ENCODE measurements at places on chromosomes 2 and 18.

DNA sequence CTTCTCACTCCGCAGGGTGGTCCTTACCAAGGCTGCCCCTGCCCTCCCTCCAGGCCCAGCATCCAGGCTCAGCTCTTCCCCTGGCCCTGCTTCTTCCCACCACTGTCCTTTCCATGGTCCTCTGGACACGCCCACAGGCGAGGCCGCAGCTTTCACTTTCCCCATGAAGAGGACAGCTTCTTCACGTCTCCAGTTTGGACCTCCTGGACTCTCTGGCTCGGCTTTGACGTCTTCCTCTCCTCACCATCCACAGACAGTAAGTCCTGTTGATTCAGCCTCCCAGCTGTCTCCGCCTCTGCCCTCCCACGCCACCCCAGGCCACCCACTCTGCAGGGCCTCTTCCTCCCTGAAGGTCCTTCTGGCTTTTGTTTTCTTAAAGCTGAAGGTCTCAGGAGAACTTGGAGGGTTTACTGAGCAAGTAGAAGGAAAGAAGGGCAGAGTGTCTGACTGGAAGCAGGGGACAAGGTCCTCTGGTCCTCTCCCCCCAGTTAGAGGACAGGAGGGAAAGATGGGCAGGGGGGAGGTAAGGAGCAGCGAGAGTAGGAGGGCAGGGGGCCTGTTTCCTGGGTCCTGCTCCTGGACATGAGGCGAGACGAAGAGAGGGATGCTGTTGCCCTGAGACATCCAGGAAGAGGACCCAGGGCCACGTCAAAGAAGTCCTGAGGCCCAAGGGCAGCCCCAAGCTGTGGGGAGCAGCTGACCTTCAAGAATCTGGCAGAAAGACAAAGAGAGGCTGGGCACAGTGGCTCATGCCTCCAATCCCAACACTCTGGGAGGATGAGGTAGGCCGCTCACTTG, 24.7 kb upstream of the NMUR1 start:
- no peak for DNase-seq

DNA sequence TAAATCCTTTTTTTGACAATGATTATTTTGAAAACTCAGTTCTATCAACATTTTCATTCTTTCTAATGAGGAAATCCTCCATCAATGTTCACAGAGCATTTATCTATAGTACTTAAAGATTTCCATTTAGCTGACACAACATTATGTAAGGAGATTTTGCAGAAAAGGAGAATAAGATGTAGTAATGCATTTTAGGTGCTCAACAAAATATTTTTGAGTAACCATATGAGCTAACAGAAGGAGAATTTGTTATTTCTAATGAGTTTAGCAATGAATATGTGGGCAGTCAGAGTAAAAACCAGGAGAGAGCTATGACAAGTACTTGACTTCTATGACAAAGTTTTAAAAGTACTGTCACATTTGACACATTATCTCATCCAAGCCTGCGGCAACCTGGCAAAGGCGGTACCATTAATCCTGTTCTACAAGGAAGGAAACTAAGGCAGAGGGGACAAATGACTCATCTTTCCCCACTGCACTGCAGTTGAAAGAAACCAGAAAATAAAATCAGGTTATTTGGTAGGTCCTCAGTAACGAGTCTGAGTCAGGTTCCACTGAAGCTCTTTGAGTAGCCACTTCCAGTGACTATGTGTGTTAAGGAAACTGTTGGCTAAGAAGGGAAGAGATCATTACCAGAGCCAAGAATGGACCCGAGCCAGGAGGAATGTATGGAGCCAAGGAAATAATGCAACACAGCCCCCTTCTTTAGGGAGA, 134.1 kb upstream of the ITGB6 start:
- no peak for DNase-seq

GRCh38 chr2:190215620-190216019, 104.0 kb downstream of the HIBCH start:
- no peak for DNase-seq

GRCh38 chr18:65934874-65935273, 184.1 kb downstream of the CDH7 start:
- DNase-seq = no peak

GRCh38 chr2:119184512-119184911, 26.0 kb upstream of the C1QL2 start:
- no peak for DNase-seq

DNA sequence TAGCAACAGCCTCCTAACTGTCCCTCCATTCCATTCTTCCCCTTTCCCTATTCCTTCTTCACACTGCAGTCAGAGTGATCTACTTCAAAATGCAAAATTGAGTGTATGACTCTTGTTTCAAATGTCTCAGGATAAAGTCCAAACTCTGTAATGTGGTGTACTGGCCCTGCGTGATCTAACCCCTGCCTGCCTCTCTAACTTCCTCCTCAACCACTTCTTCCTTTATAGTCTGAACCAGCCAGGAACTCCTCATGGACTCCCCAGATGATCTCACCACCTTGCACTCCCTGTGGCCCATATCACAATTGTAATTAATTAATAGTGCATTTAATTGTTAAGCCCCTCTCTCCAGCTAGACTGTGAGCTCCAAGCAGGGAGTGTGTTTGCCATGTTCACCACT, 3.1 kb upstream of the B3GNT2 start:
- no peak for DNase-seq

- peak; percentile 13 for DNase-seq
These were observed 62.8 kb downstream of the PRELID3A start for GRCh38 chr18:12470382-12471075.

GRCh38 chr2:182504903-182505302, 78.1 kb upstream of the PDE1A start:
- DNase-seq = no peak

DNA sequence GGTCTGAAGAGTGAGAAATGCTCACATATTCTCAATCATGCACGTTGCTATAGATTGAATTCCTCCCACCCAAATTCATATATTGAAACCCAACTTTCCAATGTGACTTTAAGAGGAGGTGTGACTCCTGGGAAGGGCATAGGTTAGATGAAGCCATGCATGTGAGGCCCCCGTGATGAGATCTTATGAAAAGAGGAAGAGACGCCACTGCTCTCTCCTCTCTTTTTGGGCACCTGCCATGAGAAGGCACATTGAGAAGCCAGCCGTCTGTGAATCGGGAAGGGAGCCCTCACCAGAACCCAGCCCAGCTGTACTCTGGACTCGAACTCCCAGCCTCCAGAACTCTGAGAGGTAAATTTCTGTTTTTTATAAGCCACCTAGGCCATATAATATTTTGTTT, 842.6 kb upstream of the SALL3 start:
- DNase-seq = no peak

GRCh38 chr2:127661072-127661649, 14.2 kb downstream of the LIMS2 start:
- DNase-seq = no peak

- no peak for DNase-seq
These were observed 83.9 kb downstream of the PTH2R start for GRCh38 chr2:208490492-208490891.

GRCh38 chr2:65504201-65504600, 71.8 kb upstream of the SPRED2 start:
- DNase-seq = no peak

DNA sequence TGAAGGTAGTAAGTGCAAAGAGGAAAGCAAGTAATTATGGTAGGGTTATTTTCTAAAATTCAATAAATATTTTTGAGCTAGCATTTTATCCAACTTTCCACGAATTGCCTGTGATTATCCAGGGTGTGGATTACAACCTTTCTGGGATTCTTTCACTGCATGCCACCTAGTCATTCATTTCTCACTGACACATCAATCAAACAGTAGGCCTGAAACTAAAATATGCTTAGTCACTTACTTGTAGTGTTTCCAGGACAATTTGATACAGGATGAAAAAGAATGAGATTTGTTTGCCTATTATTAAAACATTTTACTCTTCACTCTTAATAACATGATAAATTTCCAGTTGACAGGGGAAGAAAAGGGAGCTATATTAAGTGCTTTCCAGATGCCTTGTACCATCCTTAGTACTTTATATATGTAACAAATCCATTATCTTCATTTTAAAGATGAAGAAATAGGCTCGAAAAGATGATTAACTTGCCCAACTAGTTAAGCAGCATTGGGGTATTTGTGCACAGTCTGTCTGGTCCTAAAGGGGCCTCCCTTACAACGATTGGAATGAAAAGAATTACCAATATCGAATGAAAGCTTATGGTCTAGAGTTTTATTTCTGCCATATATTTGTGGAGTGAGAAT, 70.4 kb downstream of the KCTD1 start:
- no peak for DNase-seq

DNA sequence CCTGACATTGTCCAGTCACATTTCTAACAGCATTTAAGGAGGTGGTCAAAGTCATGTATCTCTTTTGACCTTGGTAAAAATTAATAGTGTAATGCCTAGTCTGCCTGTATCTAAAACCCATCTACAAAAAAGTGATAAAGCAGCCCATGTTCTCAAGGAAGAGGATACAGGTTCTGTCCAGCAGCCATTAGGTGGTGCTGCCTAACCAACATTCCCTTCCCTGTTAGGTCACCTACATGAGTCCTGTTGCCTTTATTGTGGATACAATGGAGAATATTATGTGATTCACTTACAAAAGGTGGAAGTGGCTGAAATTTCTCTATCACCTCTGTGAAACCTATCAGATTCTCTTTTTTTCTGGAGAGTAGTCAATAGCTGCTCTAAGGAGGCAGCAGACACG, 52.5 kb downstream of the AQP4 start:
- DNase-seq = no peak

DNA sequence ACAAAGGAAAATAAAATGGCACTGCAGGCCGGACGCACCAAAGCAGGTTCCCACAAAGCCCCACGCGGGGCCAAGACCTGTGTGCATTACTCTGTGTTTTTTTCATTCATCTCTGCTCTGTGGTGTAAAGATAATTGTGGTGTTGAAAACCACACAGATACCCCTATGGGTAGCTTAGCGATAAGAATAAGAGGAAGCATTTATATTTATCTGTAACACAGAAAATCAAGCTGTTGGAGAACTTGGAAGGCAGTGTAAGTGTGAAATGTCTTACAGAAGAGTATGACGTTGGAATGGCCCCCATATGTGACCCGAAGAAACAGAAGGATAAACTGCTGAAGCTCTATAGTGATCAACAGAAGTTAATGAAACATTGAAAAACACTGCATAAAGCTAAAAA, 20.3 kb upstream of the MARCO start:
- DNase-seq = no peak

DNA sequence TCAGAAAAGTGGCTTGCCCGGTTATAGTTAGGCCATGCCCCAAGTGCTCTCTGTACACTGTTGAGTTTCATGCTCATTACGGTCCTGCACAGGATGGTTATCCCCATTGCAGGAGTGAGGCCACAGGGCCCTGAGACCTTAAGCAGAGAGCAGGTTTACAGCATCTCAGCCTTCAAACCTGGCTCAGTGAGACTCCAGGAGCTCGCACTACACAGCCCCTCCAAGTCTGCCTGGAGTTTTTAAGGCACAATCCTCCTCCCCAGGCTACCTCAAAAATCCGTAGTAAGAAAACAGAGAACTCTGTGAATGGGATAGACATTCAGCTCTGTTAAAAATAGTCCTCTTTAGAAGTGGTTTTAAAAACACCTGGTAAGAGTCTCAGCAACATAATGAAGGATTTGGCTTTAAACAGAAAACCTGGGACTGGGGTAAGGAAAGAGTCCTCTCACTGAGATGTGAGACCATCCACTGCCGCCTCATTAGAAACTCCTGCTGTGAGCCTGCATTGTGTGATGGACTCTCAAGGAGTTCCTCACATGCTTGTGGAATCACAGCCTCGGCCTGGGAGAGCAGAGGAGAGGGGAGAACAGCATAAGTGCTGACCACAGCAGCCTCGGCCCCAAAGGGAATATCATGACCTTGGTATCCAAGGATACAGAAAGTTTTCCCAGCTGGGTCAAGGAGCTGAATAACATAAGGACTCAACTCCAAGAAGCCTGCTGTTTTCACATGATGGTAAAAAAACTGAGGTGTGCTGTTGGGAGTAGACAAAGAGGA, 214.8 kb downstream of the ATAD2B start:
- no peak for DNase-seq

- DNase-seq = no peak
These were observed 81.2 kb downstream of the TMEM18 start for GRCh38 chr2:595831-596592.

- DNase-seq = no peak
These were observed 170.7 kb downstream of the CYRIA start for GRCh38 chr2:16494836-16495508.

- DNase-seq = peak; percentile 54
These were observed 15.1 kb downstream of the SH2D6 start for GRCh38 chr2:85433511-85434089.

GRCh38 chr2:215435870-215436704, at the start of gene FN1:
FN1 (minus strand) TSS chr2:215436068; CDS start chr2:215435802, 266 bp downstream.
- DNase-seq = peak; percentile 80

DNA sequence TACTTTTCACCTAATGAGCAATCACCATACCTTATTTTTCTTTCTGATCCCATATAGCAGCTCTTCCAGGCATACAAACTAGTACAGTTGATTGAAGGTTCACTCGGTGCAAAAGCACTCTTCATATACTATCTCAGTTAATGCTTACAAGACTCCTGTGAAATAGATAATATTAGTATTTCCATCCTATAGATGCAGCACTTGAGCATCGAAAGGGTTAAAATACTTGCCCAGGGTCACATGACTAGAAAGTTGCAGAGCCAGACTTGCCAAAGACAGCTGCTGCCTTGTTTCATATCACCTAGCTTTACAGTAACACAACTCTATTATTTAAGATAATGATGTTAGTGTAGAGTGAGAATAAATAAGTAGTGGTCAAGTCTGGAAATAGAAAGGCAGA, 466.0 kb upstream of the TNP1 start:
- peak; percentile 42 for DNase-seq

DNA sequence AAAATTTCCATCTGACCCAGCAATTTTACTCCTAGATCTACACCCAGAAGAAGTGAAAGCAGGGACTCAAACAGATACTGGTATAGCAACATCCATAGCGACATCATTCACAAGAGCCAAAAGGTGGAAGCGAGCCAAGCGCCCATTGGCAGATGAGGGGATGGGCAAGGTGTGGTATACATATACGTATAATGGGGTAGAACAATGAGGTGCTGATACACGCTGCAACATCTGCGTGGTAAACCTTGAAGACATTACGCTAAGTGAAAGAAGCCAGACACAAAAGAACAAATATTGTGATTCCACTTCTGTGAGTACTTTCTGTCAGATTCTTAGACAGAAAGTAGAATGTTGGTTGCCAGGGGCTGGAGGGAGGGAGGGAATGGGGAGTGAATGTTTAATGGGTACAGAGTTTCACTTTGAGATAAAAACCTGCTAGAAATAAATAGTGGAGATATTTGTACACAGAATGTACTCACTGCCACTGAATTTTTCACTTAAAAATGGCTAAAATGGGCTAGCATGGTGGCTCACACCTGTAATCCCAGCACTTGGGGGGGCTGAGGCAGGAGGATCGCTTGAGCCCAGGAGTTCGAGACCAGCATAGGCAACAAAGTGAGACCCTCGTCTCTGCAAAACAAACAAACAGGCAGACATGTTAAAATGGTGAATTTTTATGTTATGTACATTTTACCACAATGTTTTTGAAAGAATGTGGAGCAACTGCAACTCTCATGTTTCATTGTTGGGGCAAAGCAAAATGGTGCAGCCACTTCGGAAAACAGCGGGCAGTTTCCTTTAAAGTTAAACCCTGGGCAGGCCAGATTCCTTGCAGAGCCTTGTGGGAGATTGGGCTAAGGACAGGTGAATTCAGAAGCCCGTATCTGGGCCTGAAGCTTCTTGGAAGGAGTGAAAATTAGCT, 103.4 kb upstream of the MYCN start:
- DNase-seq = no peak

GRCh38 chr2:830419-831224, 120.0 kb upstream of the SNTG2 start:
- no peak for DNase-seq
